ENCODE measurements at places on chromosomes 13 and 19. TPM values are rescaled to one million over a fixed set of nuclear protein-coding genes. Genes with fewer than 3 reads are reported as not detected.

ZNF93 gene
- total RNA-seq = 4.0 TPM

ZNF709 gene
- 4.5 TPM for total RNA-seq

NKG7 gene
- total RNA-seq = not detected

PGLYRP1 gene
- total RNA-seq = not detected

DNA sequence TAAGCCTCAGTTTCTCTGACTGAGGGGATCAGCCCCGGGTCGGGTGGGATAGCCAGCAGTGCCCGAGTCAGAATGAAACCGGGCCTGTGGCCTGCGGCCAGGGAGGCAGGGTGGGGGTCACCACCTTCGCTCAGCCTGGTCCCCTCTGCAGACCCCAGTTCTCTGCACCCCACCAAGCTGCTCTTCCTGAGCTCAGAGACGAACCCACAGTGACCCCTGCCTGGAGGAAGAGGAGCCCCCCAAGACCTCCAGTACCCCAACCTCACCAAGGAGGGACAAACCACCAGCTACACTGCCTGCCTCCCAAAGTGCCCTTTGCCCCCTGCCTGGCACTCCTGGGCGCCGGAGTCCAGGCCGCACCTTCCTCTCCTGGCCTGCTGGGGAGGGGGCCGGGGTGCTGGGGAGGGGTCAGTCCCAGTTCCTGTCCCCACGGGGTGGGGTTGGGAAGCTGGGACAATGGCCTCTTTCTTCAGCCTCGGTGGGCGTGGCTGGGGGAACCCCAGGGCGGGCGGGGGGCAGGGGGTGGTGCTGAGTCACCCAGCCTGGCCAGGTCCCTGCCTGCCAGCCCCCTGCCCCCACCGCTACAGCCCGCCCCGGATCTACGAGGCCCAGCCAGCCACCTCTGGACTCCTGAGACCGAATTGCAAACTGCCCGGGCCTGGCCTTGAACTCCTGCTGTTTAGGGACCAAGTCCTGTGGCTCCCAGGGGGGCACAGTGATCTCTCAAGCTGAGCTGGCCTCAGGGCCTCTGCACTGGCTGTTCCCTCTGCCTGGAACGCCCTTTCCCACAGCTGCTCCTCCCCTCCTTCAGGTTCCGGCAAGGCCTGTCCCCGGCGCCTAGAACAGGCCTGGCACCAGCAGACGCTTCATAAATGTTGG is 14.3 kb downstream of the ZBTB7A start:
- no peak for DNase-seq

DNA sequence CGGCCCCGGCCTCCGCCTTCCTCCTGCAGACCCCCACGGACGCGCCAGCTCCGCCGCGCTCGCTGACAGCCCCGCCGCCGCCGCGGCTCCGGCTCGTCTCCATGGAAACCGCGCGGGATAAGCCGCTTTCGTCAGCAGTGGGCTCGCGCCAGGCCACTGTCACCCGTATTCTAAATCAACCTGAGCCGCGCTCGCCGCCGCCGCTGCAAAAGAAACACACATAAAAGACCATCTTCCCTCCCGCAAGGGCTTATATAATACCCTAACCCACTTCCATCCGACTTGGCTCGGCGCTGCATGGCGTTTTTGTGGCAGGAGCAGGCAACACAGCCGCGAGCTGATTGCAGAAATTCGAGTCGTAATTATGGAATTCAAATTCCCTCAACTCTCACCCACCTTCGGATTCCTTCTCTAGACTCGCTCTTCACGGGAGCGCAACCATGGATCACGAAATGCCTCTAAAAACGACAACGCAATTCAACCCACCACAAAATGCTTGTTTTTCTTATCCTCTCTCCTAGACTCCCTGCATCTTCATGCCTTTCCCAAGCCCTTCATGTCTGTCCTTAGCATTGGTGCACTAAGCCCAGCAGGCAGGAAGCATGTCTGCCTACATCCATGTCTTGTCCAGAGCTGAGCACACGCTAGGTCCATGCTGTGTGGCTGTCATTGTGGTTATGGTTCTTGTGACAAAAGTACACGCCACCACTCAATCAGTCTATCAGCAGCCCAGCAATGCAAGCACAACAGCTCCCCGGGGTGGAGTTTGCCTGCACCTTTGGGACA is at the start of gene AMER2:
AMER2 (minus strand) TSS at position 772 of the 786 bp plus-strand sequence; CDS start at position 103, 669 bp downstream.
- no peak for DNase-seq

DNA sequence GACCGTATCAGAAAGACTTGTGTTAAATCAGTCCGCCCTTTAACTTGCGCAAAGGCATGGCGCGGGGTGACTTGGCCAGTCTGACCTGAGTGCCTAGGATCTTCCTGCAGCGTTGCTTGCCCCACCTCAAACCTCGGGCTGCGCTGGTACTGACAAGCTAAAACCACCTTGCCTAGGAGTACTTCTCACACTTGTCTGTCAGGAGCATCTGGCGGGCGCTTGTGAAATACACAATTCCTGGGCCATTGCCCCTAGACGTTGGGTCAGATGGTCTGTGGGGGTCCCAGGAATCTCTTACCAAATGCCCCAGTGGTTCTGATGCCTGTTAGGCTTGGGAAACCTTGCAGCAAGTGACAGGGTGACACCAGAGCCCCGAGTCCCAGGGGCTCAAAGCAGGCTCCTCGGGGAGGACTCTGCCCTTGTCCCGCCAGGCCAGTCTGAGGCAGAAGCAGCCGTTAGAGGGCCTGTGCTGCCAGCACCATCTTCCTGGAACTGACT is 12.9 kb downstream of the CEBPG start:
- no peak for DNase-seq

DNA sequence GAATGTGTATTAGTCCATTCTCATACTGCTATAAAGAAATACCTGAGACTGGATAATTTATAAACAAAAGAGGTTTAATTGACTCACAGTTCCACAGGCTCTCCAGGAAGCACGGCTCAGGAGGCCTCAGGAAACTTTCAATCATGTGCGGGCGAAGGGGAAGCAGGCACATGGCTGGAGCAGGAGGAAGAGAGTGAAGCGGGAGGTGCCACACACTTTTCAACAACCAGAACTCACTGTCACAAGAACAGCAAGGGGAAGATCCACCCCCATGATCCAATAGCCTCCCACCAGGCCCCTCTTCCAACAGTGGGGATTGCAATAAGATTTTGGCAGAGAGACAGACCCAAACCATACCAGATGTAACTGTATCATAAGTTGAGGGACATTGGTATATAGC is 72.7 kb downstream of the IRS2 start:
- no peak for DNase-seq

- DNase-seq = no peak
These were observed 47.3 kb upstream of the GPR183 start for GRCh38 chr13:99354371-99354951.

- DNase-seq = no peak
These were observed 42.6 kb downstream of the B3GLCT start for GRCh38 chr13:31242367-31242766.

DNA sequence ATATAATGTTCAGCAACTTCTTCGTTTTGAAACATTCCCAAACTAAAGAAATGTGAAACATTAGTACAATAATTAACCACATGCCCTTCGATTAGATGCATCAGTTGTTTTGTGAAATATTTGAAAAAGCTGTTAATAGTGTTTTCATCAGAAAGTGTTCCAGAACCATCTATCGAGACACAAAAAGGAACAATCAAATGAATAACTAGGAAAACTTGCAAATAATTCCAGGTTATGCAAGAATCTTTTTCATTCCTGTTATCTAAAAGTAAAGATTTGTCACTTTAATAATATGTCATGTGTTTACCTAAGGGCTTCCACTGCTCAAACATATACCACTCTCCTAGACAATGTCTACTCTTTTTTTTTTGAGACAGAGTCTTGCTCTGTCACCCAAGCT is 904.2 kb upstream of the MIR17HG start:
- no peak for DNase-seq
